ENCODE measurements at places on chromosomes 1 and 21. TPM values are rescaled to one million over a fixed set of nuclear protein-coding genes. Genes with fewer than 3 reads are reported as not detected.

The CYP4A22 gene
- not detected for polyA plus RNA-seq

The MAD2L2 gene
- 24.8 TPM for polyA plus RNA-seq

The IVL gene
- polyA plus RNA-seq, result 231 TPM

The FLG2 gene
- polyA plus RNA-seq, result 0.15 TPM

The PPCS gene
- 31.5 TPM for polyA plus RNA-seq

The S100A16 gene
- polyA plus RNA-seq, result 2,299 TPM

The SPRR5 gene
- 0.35 TPM for polyA plus RNA-seq

The WDR64 gene
- polyA plus RNA-seq, result not detected

The TSNAX gene
- polyA plus RNA-seq, result 21.5 TPM

The NLRP3 gene
- 0.12 TPM for polyA plus RNA-seq

The RIMKLA gene
- polyA plus RNA-seq, result not detected

The ITGB2 gene
- 0.55 TPM for polyA plus RNA-seq

The DIO1 gene
- polyA plus RNA-seq, result not detected

The TFF3 gene
- polyA plus RNA-seq, result not detected

The SPRR1A gene
- polyA plus RNA-seq, result 35.0 TPM

The HRNR gene
- polyA plus RNA-seq, result 0.09 TPM

The DPT gene
- polyA plus RNA-seq, result not detected

The E2F2 gene
- 0.12 TPM for polyA plus RNA-seq

The ATP5PB gene
- polyA plus RNA-seq, result 539 TPM

The ANGPTL3 gene
- not detected for polyA plus RNA-seq

The CSF3R gene
- not detected for polyA plus RNA-seq

The THEM5 gene
- polyA plus RNA-seq, result 0.18 TPM

The FHAD1 gene
- 0.09 TPM for polyA plus RNA-seq

The SPOCD1 gene
- polyA plus RNA-seq, result 4.7 TPM

The HSD3B1 gene
- 0.34 TPM for polyA plus RNA-seq

The LRRC7 gene
- 0.35 TPM for polyA plus RNA-seq

The AKR7A2 gene
- polyA plus RNA-seq, result 22.0 TPM

The PEAR1 gene
- polyA plus RNA-seq, result 4.2 TPM

The ERG gene
- polyA plus RNA-seq, result 0.09 TPM

The HSD3B2 gene
- polyA plus RNA-seq, result not detected

The VWA5B1 gene
- not detected for polyA plus RNA-seq

The B3GALT2 gene
- not detected for polyA plus RNA-seq

The TCHHL1 gene
- not detected for polyA plus RNA-seq

The GPR157 gene
- 6.5 TPM for polyA plus RNA-seq

The GCLM gene
- 44.1 TPM for polyA plus RNA-seq

The KIF14 gene
- polyA plus RNA-seq, result 3.7 TPM

The TRIM45 gene
- polyA plus RNA-seq, result 2.6 TPM

The BEND5 gene
- polyA plus RNA-seq, result not detected

The PLPPR5 gene
- 0.50 TPM for polyA plus RNA-seq

The KRTAP12-2 gene
- not detected for polyA plus RNA-seq

The DENND2D gene
- polyA plus RNA-seq, result 7.8 TPM

Data from keratinocyte (primary cell).